ELR (cell line): ENCODE measurements at places on chromosomes 12 and 14.

- peak; percentile 50 for DNase-seq
These were observed 68.8 kb downstream of the CD163L1 start for GRCh38 chr12:7375145-7375543.

DNA sequence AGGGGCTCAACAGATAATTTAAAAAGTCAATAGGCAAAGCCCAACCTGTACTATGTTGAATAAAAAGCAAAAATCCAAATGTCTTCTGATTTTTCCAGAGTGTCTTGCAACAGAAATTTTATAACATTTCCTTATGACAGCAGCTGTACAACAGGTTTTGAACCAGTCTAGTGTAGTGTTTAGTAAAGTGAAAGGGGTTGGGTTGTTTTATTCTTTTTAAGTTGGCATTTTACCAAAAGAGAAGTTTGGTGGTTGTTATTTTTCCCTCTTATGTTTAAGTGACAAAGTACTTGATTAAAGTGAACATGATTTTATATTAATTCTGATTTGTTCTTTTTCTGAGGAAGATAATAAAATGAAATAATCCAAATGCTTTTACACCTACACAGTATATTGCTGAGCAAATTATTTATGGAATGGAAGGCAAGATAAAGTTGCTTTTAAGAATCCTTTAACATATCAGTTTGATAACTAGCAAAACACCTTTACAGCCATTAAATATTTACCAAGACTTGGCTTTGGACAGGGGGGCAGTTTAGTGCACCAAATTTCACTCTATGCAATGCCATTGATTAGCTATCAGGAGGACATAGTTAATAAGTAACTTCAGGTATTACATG lies 128.9 kb downstream of the FOXA1 start:
- DNase-seq, result no peak

- DNase-seq, result no peak
These were observed 26.7 kb downstream of the BEGAIN start for GRCh38 chr14:100560471-100560870.

- peak; percentile 90 for DNase-seq
These were observed 21.0 kb upstream of the ABCC9 start for GRCh38 chr12:21962236-21962635.

DNA sequence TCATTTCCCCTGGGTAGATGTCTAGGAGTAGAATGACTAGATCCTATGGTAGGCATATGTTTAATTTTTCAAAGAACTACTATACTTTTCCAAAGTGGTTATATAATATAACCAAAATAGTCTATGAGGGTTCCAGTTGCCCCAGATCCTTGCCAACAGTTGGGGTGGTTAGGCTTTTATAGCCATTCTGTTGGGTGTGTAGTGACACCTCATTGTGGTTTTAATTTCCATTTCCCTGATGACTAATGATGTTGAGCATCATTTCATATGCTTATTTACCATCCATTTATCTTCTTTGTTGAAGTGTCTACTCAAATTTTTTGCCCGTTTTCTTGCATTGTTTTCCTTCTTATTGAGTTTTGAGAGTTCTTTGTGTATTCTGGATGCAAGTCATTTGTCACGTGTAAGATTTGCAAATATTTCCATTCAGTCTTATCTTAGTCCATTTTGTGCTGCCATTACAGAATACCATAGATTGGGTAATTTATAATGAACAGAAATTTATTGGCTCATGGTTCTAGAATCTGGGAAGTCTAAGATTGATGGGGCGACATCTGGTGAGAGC lies 4.7 kb downstream of the SYNE2 start:
- DNase-seq, result peak; percentile 45

DNA sequence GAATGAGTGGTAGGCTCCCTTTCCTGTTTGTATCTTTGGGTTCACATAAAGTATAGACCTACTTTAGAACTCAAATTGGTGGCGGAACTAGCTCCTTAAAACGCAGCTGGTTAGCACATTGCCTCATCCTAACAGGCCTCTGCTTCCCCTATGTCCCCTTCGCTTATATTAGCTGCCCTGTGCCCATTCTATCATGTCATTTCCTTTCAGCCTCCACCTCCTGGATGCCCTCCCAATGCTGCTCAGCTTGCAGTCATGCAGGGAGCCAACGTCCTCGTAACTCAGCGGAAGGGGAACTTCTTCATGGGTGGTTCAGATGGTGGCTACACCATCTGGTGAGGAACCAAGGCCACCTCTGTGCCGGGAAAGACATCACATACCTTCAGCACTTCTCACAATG lies 3.5 kb downstream of the DAZAP2 start:
- no peak for DNase-seq

DNA sequence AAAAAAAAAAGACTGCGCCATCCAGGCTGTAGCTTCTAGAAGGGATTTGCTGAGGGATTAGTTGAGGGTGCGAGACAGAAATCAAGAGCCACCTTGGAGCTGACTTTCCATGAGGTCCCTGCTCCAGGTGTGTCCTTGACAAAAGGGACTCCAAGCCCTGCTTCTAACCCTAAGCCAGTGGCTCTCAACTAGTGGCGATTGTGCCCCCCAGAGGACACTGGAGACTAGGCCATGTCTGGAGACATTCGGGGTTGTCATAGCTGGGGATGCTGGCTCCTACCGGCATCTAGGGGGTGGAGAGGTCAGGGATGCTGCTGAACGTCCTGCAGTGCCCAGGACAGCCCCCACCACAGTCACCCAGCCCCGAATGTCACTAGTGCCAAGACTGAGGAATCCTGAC lies 40.6 kb downstream of the SPRING1 start:
- peak; percentile 49 for DNase-seq

GRCh38 chr14:58171090-58171489 lies 19.1 kb upstream of the ARMH4 start:
- DNase-seq, result peak; percentile 80

DNA sequence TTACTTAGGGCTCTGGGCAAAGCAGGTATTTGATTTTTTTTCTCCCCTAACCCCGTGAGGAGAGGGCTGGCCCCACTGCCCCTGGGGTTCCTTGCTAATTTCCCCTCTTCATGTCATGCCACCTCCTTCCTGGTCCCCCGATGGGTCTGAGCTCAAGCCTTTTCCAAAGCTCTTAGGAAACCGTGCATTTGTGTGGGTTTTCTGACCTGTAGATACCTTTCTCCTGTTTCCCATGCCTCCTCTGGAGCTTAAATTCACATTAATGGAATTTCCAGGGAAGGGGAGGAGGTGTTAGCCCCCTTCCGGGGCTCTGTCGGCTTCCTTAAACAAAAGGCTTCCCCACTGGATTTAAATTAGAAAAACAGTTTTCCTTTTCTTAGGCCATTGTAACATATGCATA lies 12.6 kb downstream of the SFSWAP start:
- no peak for DNase-seq

GRCh38 chr14:90402016-90402415 lies 5.2 kb downstream of the CALM1 start:
- DNase-seq, result no peak

GRCh38 chr12:30822385-30823155 lies 67.8 kb upstream of the CAPRIN2 start:
- peak; percentile 30 for DNase-seq

DNA sequence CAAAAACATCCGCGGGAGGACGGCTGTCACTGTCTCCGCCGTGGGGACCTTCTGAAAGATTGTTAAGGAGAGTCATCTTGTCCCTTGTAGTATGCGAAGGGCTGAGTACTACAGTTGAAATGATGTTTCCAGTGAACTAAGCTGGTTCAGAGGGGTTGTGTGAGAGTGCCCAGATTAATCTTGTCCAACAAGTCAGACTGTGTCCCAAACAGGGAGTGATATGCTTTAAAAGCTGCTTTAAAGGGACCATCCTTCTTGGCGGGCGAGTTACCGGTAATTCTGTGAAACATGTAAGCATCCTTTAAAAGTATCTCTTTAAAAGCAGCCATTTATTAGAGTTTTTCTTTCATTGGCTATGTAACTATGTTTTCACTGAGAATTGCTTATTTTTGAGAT lies 1.1 kb downstream of the WDR20 start:
- DNase-seq, result no peak

DNA sequence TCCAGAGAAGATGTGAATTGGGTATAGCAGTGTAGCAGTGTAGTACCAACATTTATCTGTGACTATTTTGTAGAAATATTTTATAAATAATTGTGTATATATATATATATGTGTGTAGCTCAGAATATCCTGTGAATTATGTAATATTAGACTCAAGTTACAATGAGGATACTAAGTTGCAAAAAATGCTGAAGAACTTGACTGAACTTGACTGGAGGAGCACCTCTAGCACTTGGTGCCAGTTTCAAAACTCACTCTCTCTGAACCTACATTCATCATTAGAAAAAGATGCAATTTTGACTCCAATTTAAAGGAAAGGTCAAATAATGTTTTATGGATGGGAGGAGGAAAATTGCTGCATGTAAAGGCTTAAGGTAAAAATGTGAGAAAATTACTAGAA lies 285.7 kb upstream of the LMO3 start:
- no peak for DNase-seq

DNA sequence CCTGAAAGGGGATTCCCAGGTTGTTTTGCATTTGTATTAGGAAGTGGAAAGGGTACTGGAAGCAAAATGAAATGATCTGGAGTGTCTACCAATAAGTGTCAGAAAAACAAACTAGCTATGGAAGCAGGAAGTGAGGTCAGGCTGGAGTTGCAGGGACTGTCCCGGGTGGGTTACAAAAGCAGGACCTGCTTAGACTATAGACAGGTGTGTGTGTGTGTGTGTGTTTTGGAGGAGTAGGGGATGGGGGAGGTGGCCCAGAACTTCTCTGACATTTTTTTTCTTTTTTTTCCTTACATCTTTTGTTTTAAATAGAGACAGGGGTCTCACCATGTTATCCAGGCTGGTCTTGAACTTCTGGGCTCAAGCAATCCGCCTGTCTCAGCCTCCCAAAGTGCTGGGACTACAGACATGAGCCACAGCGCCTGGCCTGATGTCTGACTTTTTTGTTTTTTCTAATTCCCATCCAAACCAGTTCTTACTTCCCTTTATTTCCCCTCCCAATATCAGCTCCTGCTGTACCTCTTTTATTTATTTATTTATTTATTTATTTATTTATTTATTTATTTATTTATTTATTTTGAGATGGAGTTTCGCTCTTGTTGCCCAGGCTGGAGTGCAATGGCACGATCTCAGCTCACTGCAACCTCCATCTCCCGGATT lies 512 bp upstream of the RND1 start:
- no peak for DNase-seq

DNA sequence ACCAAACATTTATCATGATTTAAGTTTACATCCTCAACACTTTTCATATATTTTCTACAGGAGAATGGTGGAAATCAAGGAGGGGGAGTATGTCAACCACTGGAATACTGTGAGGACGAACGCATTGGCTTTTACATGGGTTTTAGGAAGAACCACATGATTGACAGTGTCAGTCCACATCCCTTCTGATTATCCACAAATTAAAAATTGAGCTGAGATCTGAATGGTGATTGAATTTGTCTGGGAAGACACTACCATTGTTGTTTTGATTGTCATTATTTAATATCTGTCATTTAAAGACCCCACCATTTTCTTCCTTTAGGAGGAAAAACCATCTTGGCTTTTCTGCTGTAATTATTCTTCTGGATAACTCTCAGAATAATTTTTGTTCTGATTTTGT lies 31.3 kb upstream of the KLRF1 start:
- no peak for DNase-seq

DNA sequence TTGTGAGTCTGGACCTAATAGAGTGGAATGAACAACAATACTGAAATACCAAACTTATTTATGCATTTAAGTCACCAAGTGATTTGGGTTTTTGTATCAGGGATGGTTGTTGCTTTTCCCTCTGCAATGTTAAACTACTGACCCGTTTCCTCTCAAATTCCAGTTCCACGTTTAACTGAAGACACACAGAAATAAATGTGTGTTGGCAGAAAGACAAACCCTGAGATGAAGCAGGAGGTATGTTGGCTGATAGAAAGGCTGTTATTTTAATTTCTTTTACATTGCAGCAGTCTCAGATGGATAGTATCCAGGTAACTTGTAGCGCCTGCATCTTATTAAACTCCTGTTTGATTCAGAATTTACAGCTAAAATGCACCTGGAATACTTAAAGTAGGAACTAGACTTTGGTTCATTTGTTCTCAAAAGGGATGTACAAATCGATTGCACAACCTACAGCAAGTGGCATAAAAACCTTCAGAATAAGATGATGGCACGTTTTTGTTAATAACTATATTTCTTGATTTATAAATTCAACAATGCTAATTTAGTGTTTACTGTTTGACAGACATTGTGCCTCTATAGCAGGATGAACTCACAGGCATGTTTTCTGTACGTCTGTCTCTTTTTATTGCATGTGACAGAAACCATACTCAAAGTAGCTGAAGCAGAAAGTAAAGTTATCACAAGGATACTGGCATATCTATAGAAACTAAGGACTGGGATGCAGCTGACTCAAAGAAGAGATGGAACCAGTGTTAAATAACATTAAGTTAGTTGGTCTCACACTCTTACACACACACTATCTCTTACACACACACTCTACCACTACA lies 405.7 kb downstream of the ZFP36L1 start:
- no peak for DNase-seq

DNA sequence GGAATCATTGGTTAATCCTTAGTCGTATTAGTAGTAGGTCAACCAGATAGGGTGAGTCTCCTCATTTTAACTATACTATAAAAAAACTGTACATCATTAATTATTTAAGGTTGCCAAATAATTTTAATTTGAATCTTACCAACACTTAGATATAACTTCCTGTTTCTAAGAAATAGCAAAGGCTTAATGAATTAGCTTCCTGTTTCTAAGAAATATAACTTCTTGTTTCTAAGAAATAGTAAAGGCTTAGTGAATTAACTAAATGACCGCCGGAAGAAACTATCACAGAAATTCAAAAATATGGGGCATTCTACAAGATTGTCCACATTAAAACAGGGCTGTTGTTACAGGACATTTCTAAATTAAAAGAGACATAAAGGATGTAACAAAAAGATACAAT lies 392.9 kb upstream of the FOXG1 start:
- no peak for DNase-seq

DNA sequence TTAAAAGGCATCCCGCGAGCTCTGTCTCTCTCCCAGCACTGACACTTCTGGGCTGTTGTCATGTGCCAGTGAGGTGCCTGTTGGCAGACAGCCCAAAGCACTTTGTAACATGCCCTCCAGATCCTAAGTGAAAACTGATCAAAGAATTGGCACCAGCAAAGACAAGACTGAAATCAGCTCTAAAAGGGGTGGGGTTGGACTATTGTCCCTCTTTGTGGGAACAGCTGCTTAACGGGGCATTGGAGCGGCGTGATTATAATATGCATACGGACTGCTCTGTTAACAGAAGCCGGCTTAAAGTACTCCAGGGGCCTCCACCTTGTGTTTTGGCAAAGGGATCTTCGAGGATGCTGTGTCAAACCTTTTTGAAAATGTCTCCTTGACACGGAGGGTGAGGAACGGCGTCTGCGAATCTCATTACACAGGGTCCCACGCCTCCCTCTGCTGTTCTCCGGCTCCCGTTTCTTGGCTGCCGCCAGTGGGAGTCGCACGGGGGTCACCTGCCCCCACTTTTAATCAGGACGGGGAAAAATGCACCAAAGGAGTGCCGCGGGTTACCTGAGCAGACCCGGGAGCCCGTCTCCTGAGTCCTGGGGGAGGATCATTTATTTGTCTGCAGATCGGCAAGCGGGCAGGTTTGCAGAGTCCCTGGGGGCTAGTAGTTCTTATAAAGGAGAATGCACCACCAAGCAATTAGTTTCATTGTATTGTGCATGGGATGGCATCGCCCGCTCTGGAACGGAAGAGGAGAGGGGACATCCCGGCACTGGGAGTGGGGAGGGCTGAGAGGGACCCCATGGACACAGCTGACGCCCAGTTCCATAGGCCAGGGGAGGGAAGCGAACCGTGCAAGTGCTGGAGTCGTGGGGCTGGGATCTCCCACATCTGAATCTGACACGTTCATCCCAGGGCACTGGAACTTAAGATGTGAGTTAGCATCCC lies 44.3 kb downstream of the SPRING1 start:
- DNase-seq, result peak; percentile 8
